NCI-H1694 (cell line): ENCODE measurements at places on chromosomes 5 and 9.

DNA sequence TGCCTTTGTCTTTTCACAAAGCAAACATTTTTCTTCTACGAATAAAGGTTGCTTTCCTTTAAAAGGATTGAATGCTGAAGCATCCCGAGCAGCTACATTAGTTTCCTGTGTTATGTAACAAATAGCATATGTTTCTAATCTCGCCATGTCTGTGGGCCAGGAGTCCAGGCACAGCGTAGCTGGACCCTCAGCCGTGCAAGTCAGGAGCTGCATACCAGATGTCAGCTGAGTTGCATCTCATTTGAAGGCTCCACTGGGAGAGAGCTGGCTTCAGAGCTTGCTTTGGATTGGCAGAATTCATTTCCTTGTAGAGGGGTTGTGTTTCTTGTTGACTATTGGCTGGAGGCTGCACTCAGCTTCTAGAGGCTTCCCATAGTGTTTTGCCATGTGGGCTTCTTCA, 16.0 kb upstream of the GOLPH3 start:
- DNase-seq = no peak

- DNase-seq = no peak
These were observed 663.2 kb upstream of the RGMB start for GRCh38 chr5:98110282-98110691.

- DNase-seq = peak; percentile 25
These were observed 4.1 kb downstream of the SAXO1 start for GRCh38 chr9:19028835-19029451.

DNA sequence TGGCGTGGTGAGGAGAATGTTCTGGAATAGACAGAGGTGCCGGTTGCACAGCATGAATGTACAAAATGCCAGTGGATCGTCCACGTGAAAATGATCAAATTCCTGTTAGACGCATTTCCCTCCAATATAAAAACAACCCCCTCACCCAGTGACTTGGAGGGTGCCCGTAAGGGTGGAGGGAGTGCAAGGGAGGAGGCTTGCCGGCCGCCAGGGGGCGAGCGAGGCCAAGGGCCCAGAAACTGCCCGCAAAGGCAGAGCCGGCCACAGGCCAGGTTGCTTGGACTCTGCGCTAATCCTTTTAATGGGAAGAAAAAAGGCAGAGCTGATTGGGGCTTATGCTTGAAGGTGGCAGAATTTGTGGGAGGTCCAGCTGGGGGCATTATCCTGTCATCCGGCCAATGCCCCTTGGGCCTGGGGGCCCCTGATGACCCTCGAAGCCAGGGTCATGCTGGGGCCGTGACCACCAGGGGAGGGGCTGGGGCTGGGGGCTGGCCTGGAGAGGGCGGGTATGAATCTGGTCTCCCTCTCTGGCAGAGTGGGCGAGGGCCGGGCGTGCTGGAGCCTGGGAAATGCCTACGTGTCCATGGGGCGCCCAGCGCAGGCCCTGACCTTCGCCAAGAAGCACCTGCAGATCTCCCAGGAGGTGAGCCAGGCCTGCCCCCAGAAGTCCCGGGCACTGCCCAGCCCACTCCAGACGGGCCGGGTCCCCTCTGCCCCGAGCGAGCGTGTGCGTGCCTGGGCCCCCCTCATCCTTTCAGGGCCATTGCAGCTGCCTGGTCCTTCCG, 12.0 kb downstream of the GPSM1 start:
- DNase-seq = no peak

GRCh38 chr5:168747987-168748777, 169.0 kb upstream of the PANK3 start:
- peak; percentile 28 for DNase-seq

- peak; percentile 86 for DNase-seq
These were observed at the start of gene HNRNPA0 for GRCh38 chr5:137754188-137754960. TSS of gene HNRNPA0 (minus strand) at chr5:137754363. CDS start at chr5:137754066, 297 bp downstream.

GRCh38 chr9:2663461-2664173, 42.0 kb downstream of the VLDLR start:
- no peak for DNase-seq

- DNase-seq = no peak
These were observed 176.1 kb downstream of the PAM start for GRCh38 chr5:102931085-102931725.

DNA sequence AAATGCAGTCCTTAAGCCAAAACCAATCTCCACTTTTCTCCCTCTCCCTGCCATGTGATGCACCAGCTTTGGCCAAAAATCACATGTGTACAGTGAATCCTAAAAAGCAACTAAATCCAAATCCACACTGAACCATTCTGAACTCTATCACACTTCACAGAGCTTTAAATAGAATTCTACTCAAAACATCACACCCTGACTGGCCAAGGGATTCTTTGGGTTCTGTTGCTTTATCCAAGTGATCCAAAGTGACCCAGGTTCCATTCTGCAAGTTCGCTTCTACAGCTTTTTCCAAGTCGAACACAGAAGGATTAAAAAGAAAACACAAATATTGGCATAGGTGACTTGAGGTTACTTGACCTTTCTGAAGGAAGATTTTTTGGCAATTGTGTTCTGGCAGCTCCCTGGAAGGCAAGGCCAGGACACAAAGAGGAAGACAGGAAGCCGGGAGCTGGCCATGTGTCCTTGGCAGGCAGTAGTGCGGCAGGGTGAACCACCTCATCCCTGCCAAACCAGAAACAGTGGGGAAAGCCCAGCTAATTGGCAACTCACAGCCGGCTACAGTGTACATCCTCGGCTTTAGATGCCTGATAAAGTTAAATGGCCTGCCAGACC, 115.0 kb downstream of the NFIB start:
- no peak for DNase-seq

DNA sequence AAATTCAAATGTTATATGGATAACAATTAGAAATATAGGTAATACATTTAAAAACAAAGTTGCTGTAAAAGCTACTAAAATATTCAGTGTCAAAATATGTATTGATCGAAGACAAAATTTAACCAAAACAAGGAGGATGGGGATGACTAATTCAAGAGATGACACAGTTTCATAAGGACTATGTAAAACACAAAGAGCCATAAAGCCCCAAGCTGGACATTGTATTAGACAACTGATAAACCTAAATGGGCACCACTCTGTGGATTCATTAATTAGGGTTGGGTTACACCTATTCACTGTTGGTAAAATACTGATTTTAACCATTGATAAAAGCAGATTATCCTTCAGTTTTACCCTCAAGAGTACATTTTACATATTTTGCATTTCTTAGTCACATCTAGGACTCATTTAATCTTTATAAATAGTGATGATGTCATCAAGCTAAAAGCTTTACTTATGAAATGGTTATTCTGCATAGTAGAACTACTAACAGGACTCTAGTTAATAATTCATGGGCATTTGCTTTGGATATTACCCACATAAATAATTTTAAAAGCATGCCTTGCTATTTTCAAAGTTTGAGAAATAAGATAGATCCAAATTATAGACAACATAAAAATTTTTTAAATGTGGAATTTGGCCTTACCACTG, 13.7 kb downstream of the TUT7 start:
- no peak for DNase-seq

DNA sequence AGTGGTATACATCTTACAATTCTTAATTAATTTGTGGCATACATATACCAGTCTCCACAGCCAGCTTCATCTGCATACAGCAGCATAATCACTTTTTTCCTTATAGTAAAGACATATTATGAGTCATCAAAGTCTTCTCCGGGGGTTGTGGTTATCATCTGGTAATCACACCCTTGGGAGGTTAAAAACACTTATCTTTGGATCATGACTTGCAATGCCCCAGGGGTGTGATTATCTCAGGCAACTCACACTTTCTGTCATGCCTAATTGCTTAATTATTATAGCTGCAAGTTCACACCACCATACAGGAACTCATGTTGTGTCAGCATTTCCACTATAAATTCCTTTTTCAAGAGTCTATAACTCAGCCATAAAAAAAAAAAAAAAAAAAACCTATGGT, 218.4 kb downstream of the ANXA1 start:
- no peak for DNase-seq

GRCh38 chr9:129282731-129283211, 104.7 kb upstream of the IER5L start:
- DNase-seq = no peak

DNA sequence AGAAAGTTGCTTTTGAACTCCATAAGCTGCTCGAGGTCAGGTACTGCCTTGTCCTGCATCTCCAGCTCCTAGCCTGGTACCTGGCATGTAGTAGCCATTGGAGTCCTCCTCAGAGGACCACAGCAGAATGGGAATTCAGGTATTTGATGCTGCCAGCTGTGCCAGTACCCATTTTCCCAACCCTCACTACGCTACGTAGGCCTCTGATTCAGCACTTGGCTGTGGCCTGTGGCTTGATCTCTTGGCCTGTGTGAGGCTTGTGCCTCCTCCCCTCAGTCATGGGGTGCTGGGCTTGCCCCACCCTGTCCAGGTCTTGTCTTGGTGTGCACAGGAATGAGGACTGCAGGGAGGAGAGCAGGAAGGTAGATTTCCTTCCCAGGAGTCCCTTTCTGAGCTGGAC, 11.8 kb downstream of the OTULIN start:
- DNase-seq = no peak

DNA sequence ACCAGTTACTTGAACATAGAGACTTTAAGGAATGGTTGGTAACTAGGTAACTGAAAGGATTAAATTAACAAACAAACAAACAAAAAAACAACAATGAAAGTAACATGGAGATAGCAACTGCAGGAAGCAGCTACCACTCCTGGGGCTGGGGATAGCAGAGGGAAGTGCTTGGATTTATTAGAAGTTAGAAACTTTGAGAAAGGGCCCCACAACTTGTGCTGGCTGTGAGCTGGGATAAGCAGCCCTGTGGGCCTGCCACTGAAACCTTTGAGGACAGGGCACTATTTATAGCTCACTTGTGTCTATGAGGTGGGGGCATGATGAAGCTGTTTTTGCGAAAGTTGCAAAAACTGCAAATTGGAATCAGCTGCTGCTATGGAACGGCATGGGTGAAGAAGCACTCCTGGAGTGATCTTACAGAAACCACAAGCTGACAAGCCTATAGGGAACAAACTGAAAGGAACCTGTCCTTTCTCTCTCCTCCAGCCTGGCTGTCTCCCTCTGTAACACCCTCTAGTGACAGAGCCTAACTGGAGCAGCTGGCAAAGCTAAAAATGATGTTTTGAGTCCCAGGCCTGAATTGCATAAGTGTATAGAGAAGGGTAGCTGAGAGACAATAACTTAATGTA, 91.4 kb upstream of the RANBP6 start:
- peak; percentile 1 for DNase-seq

GRCh38 chr5:181203093-181203711, 1.8 kb downstream of the TRIM7 start:
- no peak for DNase-seq

- DNase-seq = peak; percentile 21
These were observed 18.4 kb upstream of the QSOX2 start for GRCh38 chr9:136264031-136264430.

DNA sequence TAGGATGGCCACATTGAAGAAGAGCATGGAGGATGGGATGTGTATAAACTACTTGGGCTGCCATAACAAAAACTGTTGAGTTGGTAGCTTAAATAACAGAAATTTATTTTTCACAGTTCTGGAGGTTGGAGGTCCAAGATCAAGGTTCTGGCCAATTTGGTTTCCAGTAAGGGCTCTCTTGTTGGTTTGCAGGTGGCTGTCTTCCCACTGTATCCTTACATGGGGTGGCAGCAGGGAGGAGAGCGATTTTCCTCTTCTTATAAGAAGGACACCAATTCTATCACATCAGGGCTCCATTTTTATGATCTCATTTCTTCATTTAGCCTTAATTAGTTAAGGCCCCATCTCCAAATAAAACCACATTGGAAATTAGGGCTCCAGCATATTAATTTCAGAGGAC, 465.7 kb downstream of the GADD45G start:
- no peak for DNase-seq

DNA sequence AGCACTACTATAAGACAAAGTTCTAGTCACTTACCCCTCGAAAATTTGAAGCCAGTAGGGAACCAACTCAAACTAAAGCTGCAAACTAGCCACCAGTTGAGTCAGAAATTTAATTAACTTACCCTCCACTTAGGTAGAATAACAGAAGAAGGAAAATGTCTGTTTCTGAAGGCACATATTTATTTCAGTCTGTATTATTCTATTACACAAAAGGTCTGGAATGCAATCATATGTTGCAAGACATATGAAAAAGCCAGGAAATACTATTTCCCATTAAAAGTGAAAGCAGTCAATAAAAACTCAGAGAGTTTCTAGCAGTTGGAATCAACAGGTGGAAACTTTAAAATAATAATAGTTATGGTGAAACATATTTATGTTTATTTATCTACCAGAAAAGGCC, 79.2 kb upstream of the SLCO4C1 start:
- no peak for DNase-seq

- no peak for DNase-seq
These were observed 94.4 kb downstream of the MACROH2A1 start for GRCh38 chr5:135304352-135305221.

- DNase-seq = no peak
These were observed 715 bp upstream of the LEAP2 start for GRCh38 chr5:132872788-132873118.

- DNase-seq = no peak
These were observed 191.0 kb downstream of the IRX2 start for GRCh38 chr5:2560435-2560834.

- no peak for DNase-seq
These were observed 221.6 kb downstream of the DMRT2 start for GRCh38 chr9:1271786-1272185.
